A549 (cell line): ENCODE measurements at places on chromosomes 12 and 14.

- peak; percentile 14 for DNase-seq
These were observed 27.8 kb downstream of the PELI2 start for GRCh38 chr14:56145965-56146364.

- DNase-seq, result no peak
These were observed 278.4 kb upstream of the ATXN7L3B start for GRCh38 chr12:74259199-74259598.

DNA sequence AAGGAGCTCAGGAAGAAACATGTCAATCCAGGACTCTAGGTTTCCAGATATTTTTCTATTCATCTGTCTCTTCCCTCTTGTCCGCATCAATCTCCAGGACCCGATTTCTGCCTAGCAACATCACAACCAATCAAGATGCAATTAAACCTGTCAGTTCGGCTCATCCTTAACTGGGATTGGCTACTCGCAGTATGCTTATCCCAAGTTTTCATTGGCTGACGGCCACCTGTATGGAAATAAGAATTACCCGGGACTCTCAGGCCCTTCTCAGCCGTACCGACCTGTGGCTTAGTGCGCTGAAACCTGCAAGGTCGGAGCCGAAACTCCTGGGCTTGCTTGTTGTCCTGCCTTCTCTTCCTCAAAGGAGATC, 20.4 kb upstream of the ATP5MC2 start:
- DNase-seq, result peak; percentile 100

DNA sequence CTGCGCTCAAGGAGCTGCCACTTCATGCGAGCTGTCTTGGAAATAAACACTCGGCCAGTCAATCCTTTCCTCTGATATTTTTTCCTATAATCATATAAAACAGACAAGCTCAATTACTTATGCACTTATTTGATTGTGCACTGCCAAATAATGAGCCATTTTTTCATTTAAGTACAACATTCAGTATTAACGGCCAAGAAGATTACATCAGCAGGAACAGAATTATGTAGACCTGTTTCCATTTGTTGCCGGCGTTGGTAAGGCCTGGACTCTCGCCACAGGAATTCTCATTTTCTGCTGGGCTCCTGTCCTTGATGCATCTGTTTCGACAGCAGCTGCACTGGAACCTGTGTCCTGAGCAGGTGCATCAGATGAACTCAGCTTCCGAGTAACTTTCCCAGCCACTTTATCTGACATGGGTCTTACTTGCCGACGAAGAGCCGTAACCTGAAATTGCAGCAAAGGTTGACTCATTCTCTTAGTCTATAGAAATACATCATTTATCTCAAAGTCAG, 110.2 kb downstream of the KIF21A start:
- no peak for DNase-seq

GRCh38 chr14:52080808-52081755, 12.2 kb upstream of the NID2 start:
- peak; percentile 14 for DNase-seq

- no peak for DNase-seq
These were observed 1035.0 kb downstream of the SLC16A7 start for GRCh38 chr12:60630796-60631195.

GRCh38 chr14:54535126-54535525, 25.4 kb downstream of the CGRRF1 start:
- DNase-seq, result no peak

DNA sequence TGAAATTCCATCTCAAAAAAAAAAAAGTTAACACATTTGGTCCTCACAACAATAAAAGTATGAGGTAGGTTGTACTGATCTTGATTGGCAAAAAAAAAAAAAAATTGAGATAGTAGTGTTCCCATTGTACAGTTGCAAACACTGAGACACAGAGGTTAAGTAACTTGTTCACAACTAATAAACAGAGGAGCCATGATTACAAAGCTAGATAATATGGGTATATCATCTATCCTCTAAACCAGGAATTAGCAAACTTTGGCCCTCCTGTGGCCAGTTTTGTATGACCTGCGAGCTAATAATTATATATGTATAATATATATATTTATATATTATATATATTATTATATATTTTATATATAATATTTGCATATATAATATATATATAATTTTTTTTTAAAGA, 2.3 kb upstream of the PSME1 start:
- no peak for DNase-seq

DNA sequence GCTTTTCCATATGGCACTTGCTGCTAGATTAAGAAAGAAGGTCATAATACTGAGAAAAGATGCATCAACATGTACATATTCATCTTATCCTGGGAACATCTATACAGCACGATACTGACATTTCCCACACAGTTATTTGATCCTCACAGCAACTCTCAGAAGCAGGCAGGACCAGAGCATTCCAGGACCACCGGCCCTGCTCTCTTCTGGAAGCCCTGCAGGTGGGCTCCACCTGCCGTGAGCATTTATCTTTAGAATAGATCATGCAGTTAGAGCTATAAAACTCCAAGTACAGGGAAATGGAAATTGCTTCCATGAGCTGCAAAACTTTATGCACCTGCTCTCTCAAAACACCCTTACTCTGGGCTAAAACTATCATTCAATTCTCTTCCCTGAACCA, 5.5 kb upstream of the BDKRB1 start:
- no peak for DNase-seq

- DNase-seq, result peak; percentile 45
These were observed 51.8 kb downstream of the PRIMA1 start for GRCh38 chr14:93736378-93737014.

GRCh38 chr14:100105357-100106169, 40.3 kb downstream of the EVL start:
- DNase-seq, result no peak

GRCh38 chr14:33070475-33070874, 131.8 kb downstream of the NPAS3 start:
- DNase-seq, result no peak

- peak; percentile 13 for DNase-seq
These were observed 304.1 kb upstream of the SSTR1 start for GRCh38 chr14:37903343-37904191.

- DNase-seq, result no peak
These were observed 16.1 kb downstream of the CLSTN3 start for GRCh38 chr12:7146228-7146627.

GRCh38 chr14:37623426-37623951, 28.1 kb downstream of the TTC6 start:
- DNase-seq, result peak; percentile 45

- no peak for DNase-seq
These were observed 63.3 kb downstream of the ERC1 start for GRCh38 chr12:1054117-1054870.

DNA sequence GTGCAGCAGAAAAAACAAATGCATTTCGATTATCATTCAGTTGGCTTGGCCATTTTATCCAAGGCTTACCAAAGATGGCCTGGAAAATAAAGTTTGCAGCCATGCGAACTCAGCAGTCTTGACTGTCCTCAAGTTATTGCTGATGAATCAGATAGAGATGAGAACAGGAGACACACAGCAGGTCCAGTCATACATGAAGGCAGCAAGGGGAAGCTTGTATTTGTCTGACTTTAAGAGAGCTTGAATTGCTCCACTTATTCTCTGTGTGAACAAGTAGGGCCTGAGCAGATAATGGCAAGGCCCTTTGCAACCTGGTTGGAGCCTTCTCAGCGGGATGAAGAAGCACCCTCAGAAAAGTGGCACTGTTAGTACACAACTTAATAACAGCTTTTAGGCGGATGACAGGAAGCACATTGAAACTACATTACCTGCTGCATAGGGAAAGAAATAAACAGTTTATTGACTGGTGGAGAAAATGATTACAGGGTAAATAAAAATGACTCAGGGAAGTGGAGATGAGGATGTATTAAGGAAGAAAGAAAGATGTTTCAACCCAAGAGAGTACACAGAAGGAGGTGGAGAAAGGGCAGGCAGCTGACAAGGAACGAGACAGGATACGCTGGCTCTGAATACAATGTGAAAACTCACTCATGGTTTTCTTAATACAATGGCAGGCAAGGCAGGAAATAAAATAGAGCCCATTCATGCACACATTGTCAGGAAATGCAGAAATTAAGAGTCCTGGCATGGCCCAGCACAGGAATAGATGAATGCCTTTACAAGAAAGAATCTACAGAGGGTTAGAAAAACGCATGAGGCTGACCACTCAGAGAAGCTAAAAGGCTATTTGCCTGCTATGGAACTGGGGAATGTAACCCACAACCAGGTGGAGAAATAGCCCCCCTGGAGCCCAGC, 128.4 kb downstream of the GALC start:
- DNase-seq, result no peak

GRCh38 chr12:92543359-92543758, 159.4 kb upstream of the PLEKHG7 start:
- no peak for DNase-seq

DNA sequence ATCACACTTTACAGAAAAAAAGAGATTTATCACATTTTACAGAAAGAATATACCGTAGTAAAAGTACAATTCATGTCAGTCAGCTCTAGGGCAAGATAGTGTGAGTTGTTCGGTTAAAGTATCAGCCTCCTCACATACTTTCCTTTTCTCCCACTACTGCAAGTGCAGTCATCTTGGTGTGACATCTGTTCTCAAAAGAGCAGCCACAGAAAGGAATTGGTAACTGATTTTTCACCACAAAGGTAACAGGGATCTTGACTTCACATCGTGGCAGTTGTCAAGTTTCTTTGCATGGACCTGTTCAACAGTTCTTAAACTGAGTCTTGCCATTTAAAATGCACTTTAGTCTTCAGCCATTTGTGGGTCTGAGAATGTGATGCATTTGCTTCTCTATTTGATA, 5.0 kb upstream of the E2F7 start:
- no peak for DNase-seq

DNA sequence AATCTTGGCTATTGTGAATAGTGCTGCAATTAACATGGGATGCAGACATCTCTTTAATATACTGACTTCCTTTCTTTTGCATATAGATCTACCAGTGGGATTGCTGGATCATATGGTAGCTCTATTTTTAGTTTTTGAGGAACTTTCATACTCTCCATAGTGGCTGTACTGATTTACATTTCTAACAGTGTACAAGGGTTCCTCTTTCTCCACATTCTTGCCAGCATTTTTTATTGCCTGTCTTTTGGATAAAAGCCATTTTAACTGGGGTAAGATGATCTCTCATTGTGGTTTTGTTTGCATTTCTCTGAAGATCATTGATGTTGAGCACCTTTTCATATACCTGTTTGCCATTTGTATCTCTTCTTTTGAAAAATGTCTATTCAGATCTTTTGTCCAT, 8.4 kb downstream of the AMDHD1 start:
- DNase-seq, result no peak

DNA sequence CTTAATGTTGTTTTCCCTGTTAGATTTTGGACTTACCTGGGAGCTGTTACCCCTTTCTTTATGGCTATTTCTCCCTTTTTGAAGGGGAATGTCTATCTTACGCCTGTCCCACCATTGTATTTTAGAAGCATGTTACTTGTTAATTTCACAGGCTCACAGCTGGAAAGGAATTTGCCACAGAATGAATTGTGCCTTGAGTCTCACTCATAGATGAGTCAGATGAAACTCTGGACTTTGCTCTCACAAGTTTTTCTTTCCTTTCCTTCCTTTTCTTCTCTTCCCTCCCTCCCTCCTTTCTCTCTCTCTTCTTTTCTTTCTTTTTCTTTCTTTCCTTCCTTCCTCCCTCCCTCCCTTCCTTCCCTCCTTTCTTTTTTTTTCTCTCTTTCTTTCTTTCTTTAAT, 9.3 kb upstream of the ATF7IP start:
- DNase-seq, result peak; percentile 39

DNA sequence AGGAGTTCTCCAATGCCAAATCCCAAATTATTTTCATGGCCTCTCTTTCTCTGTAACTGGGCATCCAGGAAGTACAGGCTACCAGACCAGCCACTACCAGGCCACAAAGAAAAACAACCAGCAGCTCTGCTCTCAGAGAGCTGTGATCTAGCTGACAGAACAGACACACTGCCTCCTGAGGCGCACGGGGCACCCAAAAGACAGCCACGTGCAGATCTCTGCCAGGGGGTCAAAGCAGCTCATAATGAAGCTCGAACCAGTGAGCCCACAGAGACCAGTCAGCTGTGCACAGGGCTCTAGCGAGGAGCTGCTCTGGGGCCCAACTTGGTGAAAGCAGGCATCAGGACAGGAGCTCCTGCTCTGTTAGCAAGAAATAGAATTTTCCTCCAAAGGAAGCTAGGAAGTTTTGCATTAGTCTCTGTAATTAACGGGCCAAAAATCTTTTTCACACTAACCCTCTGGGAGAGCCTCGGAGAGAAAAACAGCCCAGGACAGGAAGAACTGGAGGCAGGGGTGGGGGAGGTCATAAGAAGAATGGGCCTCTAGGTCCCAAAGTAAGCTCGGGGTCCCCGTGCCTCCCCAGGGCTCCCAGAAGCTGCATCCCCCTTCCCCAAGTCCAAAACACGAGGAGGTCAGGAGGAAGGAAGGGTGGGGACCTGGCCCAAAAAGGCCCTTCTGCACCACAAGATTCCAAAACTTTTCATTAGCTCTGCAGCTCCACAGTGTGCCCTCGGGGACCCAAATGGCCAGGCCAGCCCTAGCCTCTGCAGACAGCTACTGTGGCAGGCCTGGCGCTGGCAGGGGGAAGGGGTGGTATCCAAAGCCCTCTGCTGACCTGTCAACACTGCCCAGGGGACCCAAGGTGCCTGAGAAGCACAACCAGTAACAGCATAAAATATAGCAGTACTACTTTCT, 30.2 kb downstream of the ACTN1 start:
- DNase-seq, result no peak

DNA sequence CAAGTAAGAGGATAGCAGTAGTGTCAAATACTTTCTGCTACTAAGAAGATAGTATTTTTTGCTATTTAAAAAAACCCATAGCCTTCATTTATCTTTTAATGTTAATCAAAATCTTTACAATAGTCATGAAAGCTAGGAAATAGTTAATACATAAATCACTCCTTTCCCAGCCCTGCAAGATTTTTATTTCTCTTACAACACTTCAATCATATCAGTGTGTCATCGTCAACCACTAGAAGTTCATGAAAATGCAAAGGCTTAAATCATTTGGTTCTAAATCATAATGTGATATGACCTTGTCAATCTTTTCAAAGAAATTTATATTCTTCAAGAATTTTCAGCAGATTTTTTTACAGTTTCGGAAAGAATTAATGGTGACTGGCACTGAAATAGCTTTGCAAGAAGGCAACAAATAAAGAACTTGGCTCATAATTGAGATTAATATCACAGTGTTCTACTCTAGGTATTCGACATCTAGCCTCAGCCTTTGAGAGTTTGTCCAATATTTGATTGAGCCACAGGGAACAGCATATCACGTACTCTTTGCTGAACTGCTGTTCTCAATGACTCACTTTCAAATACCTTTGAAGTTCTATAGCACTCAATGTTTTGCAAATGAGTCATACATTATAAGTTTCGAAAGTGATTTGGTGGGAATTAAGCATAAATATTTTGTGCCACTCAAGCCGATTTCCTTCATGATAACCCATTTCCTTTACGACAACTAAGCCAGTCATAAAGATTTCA, 384.0 kb upstream of the FOXG1 start:
- DNase-seq, result peak; percentile 21

DNA sequence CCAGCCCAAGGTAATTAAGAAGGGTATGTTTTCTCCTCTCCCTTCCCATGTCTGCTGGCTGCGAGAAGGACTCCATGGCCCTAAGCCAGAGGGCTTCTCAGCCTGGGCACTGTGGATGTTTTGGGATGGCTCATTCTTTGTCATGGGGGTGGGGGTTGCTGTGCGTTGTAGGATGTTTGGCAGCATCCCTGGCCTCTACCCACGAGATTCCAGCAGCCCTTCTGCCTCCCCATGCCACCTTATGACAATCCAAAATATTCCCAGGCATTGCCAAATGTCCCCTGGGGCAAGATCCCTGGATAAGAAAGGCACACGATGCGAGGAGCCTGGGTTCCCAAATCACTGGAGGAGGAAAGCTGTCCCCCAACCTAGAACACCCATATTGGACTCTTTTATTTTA, 36.4 kb downstream of the DAO start:
- no peak for DNase-seq

GRCh38 chr12:96876966-96877365, 30.1 kb upstream of the NEDD1 start:
- no peak for DNase-seq
